ENCODE measurements at places on chromosomes 1 and 21.
A peak's percentile ranks its signal among the peaks of the same experiment; 100 is the strongest.

GRCh38 chr1:98405581-98406074, 255.9 kb upstream of the SNX7 start:
- DNase-seq: no peak

- DNase-seq: no peak
Measured at GRCh38 chr1:109933856-109934711, 23.4 kb downstream of the CSF1 start.

GRCh38 chr1:22317231-22317919, 134.3 kb upstream of the ZBTB40 start:
- DNase-seq: no peak

GRCh38 chr1:151851886-151852285, 1.6 kb downstream of the THEM5 start:
- no peak for DNase-seq

DNA sequence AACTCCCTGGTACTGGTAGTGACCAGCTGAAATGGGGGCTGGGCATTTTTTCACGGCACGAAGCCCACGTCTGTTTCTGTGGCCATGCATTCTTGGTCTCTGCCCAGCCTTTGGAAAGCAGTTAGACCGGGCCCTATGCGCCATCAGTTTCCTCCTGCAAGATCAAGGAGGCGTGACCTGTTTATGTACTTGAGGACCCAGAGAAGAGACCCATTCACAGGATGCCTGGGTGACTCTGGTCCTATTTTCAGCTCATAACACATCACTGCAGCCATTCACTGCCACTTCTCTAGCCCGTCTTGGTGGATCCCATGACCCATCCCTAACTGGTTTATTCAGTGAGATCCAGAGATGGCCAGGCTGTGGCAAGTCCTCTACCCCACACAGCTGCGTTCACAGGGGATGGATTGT, 70.4 kb downstream of the SPSB1 start:
- DNase-seq: peak; percentile 52

- DNase-seq: no peak
Measured at GRCh38 chr1:3335754-3336640, 118.5 kb upstream of the ARHGEF16 start.

GRCh38 chr1:165445388-165445787, 462 bp upstream of the RXRG start:
- DNase-seq: no peak

- peak; percentile 82 for DNase-seq
Measured at GRCh38 chr1:205510308-205510950, 6.0 kb downstream of the CDK18 start.

DNA sequence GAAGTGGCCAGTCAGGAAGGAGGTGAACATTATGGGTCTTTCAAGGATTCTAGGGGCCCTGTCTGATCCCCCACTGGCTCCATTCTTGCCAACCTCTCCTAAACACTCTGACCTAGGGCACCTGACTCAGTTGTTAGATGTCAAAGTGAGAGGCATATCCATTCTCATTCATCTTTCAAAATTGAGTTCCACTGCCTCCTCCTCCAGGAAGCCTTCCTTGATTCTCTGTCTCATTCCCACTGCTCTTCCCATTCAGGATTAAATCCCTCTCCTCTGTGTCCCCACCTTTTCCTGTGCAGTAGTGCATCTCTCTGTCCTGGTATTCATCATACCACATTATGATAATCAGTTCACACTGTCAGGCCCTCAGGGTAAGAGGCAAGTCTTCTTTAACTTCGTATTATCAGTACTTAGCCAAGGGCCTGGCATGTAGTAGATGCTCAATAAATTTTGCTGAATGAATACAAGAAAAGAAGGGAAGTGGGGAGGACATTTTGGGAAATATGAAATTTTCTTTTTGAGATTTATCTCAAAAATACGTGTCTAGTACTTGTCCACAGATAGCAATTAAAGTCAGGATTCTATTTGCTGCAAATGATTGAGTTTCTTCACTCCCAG, 61.8 kb upstream of the ITPKB start:
- DNase-seq: no peak

DNA sequence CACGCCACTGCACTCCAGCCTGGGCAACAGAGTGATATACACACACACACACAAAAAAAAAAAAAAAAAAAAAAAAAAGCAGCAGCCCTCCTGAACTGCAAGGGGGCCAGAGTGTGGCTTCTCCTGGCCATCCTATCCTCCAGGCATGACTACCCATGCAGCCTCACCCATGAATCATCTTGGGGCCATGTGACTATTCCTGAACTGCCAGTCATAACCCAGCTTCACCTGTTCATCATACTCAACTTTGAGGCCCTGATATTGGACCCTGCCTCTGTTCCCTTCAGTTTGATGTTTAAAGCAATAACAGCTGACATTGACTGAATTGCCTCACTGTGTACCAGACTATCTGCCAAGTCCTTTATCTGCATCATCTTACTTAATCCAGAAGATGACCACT, 2.8 kb upstream of the HPCAL4 start:
- DNase-seq: no peak

GRCh38 chr1:61052395-61053225, 29.8 kb upstream of the NFIA start:
- DNase-seq: no peak

DNA sequence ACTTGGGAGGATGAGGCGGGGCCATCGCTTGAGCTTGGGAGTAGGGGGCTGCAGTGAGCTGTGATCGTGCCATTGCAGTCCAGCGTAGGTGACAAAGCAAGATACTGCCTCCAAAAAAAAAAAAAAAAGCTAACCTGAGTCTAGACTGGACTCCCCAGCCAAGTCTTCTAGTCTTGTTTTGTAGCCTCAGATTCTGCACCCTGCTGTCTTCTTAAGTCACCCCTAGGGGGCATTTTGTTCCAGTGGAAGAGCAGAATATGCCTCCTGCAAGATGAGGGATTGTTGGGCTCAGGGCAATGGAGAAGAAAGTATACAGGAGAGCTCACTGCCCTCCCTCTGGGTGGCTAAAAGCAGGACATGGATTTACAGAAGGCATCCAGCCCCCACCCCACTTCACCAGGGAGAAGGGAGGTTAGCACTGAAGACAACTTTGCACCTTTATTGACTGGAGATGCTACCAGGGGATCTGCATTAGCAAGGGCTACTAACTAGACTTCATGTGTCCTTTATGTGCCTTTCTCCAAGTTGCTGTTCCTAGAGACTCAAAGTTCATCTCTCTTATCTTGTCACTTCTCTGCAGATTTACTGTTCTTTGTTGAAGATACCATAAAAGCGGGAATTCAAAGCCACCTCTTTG, 15.3 kb upstream of the RNF187 start:
- no peak for DNase-seq

DNA sequence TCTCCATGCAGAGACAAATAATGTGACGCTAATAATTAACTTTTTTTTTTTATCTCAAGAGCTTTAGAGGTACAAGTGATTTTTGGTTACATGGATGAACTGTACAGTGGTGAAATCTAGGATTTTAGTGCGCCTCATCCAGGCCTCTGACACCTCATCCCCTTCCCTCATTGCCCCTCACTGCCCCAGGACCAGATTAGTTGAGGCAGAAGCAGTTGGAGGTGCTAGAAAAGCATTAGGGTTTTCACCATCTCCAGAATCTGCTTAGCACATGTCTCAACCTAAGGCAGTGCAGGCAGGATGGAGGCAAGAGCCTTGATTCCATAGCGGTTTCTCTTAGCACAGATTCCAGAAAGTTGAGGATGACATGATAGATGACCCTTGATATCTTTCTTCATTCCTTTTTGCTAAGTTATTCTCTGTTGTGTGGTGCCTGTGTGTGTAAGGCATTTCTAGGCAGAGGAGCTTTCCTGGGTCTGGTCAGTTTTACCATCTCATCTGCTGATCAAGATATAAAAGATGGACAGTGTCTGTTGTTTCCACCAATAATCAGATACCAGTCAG, 16.3 kb upstream of the IL10 start:
- no peak for DNase-seq

- peak; percentile 83 for DNase-seq
Measured at GRCh38 chr21:46604975-46605766, at the start of gene S100B. Gene S100B (minus strand): TSS chr21:46605082. CDS start chr21:46602415, 2,667 bp downstream.

DNA sequence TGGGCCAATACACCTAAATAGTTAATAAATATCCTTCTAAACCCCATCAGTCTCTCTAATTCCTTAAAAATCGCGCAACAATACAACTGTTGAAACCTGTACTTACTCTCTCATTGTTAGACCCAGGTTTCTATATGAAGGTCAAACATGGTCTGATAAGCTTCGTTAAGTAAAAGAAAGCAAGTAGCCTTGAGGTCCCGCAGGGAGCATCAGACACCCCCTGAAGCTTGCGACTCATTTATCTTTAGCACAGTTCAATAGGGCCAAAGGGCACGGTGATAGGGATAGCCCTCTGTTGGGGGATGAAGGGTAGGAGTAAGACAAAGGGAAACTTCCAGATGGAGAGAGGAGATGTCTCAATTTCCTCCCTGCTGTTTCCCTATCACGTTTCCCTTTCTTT, 27.3 kb upstream of the THEM4 start:
- no peak for DNase-seq

GRCh38 chr1:223824712-223825111, 21.0 kb downstream of the TP53BP2 start:
- no peak for DNase-seq

- DNase-seq: no peak
Measured at GRCh38 chr1:2322581-2323211, 68.7 kb downstream of the MORN1 start.

DNA sequence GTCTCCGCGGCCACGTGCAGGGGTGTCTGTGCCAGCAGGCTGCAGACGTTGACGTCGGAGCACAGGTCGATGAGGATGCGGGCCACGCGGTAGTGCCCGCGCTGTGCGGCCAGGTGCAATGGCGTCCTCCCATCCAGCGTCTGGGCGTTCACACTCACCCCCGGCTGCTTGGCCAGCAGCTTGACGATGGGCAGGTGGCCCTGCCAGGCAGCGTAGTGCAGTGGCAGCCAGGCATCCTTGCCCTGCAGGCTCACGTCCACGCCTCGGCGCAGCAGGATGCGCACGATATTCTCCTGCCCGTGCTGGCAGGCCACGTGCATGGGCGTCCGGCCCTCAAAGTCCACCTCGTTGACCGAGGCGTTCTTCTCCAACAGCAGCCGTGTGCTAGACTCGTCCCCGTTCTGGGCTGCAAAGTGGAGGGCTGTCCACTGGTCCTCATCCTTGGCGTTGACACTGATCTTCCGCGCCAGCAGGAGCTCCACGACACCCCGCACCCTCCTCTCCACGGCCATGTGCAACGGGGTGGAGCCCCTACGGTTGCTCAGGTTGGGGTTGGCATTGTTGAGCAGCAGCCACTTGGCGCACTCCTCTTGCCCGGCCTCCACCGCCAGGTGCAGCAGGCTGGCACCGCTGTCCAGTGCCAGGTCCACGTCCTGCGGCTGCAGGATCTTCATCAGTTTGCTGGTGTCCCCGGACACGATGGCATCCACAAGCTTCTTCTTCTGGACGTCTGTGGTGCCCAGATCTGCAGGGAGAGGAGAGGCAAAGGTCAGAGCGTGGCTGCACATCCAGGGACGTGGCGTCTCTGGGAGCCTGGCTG, 25.4 kb downstream of the RIPK4 start:
- no peak for DNase-seq

DNA sequence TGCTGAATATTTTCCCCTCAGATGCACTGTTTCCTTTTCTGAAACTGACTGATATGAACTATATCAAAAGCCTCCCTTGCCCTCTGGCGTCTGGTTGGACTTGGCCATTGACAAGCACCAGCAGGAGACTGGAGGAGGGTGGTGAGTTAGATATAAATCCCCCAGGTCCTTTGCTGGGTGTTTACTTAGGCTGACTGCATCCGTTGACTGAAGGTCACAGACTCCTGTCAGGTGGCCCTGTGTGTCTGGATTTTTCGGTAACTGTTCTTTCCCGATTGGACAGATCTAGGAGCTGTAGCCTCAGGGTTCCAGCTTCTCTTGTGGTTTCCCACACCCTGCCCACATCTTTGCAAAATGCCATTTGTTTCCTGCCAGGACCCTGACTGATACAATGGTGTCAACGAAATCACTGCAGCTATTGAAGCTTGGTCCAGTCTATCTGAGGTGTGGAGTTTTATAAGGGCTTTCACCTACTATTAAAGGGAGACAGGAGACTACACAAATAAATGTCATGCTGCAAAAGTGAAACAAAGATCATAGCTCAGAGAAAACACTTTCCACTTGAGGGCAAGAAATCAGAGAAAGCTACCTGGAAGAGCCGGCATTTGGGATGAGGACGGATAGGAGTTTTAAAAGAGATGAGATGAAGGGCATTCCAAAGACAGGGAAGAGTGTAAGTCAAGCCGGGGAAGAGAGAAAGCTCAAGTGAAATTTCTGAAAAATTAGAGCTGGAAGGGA, 1.5 kb upstream of the MAGI3 start:
- DNase-seq: no peak

DNA sequence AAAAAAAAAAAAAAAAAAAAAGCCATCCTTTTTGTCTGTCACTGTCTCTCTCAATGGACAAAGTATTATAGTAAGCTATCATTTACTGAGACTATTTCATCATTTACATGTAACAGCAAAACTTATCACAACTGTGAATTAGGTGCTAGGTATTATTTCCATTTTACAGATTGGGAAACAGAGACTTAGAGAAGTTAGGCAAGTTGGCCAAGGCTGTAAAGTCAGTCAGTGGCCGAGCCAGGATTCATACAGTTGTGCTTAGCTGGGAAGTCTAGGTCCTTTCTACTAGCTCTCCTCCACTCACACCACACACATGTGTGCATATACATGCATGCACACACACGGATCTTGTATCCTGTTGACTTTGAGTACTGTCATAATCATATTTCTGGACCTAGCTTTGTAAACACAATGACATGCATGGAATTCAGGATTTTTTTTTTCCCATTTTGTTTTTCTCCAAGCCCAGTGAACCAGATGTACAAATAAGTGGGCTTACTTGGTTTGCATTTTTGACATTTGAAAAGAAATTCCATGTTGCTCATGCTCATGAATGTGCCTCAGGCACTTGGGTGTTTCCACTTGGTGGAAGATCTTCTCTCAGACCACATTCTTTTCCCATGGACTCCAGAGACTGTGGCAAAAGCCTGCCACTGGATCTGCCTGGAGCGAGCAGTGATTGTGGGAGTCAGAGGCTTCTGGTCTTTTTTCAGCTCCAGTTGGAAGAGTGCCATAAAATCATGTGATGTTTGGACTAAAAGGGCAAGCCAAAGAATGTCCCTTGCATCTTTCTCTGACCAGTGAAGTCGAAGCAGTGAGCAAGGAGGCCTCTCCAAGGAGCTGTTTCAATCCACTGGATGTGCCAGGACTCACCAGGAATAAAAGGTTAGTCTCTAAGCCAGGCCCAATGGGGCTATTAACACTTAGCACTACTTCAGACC, 61.7 kb upstream of the DNAJC6 start:
- DNase-seq: peak; percentile 86

GRCh38 chr1:38611664-38612211, 247.8 kb downstream of the RRAGC start:
- DNase-seq: no peak

- DNase-seq: no peak
Measured at GRCh38 chr1:45908611-45909140, 105.3 kb downstream of the MAST2 start.

GRCh38 chr1:5991381-5992025, 722 bp downstream of the NPHP4 start:
- DNase-seq: no peak

DNA sequence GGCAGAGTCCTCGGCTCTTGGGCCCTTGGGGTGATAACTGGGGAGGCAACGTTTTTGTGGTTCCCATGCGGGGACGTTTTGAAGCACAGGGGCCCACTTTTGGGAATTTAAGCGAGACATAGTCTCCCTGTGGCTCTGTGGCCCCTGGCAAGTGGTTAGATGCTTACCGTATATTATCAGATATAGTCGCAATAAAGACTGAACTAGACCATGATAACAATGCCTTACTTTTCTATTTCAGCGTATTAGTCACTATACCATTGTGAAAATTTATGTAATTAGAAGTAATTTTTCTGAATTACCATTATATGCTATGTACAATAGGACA, 538 bp upstream of the RCAN1 start:
- DNase-seq: no peak
